ENCODE measurements at places on chromosomes 5 and 9.

GRCh38 chr5:11432116-11432515, 472.1 kb downstream of the CTNND2 start:
- no peak for DNase-seq

DNA sequence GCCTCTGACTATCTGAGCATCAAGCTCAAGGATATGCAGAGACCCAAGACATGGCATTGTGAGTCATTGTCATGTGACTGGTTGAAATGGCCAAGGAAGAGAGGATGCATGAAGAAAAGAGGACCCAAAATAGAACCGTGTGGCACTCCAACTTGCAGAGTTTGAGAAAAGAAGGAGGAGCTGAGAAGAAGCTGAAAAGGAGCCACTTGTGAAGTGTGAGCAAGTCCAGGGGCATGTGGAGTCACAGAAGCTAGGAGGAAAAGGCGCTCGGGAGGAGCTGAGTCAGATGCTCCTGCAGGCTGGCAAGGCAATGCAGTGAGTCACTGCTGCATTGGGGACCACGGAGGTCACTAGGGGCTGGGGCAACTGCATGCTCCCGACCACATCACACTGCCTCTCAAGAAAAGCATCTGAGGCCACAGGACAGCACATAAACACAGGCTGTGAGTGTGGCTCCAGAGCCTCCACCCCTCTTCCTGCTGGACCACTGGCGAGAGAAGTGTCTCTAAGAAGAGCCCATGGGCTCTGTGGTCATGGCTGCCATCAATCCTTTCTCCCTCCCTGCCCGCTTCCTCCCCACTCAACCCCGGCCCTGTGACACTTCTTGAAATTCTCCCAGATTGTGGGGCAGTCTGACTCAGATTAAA, 197.6 kb downstream of the DRD1 start:
- DNase-seq: no peak

DNA sequence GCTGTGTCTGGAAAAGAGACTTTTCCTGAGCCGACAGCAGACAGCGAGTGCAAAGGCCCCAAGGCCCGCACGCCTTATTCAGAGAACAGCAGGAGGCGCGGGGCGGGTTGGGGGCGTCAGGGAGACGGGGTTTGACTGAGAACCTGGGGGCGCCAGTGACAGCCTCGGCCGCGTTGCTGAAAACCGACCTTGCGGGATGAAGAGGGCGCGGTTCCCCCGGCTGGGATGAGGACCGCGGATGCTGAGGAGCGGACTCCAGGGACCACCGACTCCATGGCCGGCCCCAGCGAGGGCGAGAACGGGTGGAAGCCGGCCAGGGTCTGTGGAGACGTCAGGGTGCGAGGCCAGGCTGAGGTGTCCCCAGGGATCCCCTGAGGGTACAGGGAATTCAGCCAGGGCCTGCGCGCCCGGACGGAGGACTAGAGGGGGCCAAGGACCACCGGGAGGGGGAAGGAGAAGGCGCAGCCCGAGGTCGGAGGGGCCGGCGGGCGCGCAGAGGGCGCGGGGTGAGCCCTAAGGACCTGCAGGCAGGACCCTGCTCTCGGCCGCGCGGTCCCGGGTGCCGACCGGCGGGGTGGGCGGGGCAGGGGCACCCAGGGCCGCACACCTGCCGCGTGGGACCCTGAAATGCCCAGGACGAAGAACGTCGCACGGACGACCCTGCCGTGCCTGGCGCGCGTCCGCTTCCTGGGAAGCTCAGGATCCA, 837 bp upstream of the AHRR start:
- no peak for DNase-seq

DNA sequence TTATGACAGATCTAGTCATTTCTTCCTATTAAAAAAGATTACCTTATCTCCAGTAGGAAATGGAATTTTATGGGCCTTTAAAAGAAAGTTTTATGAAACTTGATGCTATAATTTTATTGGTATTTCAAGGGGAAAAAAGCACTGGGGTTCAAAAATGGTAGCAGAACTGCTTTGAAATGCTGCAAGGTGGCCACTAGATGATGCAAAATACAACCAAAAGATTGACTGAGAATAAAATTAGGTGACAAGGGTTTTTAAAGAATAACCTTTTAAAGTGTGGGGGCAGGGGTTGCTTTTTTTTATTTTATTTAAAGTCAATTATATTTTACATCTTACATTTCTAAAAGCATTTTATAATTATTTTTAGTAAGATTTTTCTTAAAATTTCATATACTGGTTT, 61.7 kb downstream of the KLF9 start:
- DNase-seq: no peak

DNA sequence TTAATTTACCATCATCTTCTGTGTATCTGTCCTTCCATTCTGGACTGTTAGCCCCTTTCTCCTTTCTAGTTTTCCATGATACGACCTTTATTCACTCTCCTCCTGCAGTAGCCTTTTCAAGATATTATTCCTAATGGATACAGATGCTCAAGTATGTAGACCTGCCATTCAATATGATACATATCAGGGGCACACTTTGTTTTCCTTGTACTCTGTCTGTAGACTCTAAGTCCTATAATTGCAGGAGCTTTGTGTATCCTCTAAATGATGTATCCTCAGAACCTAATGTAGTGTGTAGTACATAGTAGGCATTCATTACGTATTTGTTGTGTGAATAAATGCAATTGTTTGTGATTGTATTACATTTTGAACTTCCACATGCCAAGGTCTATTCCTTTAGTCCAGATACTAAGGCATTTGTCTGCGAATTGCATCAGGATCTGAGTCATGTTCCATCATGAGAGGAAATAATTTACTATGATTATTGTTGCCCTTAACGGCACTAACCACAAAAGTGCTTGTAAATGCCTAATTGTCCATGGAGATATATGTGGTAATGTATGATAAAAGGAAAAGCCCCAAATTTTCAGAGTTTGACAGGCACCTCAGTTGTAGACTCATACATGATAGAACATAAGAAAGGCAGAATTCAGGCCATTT, 57.1 kb upstream of the IZUMO3 start:
- DNase-seq: no peak

- peak; percentile 76 for DNase-seq
These were observed 12.5 kb downstream of the OR2S2 start for GRCh38 chr9:35945341-35946018.

GRCh38 chr5:176888865-176889165, 10.3 kb downstream of the HK3 start:
- no peak for DNase-seq

GRCh38 chr9:134229466-134230091, 65.2 kb upstream of the RNU6ATAC start:
- no peak for DNase-seq

- no peak for DNase-seq
These were observed 270.6 kb downstream of the MLLT3 start for GRCh38 chr9:20351715-20352114.

- DNase-seq: no peak
These were observed 11.5 kb upstream of the SLC25A48 start for GRCh38 chr5:135822959-135823358.

- no peak for DNase-seq
These were observed 8.6 kb upstream of the ZNF169 start for GRCh38 chr9:94250456-94250855.

DNA sequence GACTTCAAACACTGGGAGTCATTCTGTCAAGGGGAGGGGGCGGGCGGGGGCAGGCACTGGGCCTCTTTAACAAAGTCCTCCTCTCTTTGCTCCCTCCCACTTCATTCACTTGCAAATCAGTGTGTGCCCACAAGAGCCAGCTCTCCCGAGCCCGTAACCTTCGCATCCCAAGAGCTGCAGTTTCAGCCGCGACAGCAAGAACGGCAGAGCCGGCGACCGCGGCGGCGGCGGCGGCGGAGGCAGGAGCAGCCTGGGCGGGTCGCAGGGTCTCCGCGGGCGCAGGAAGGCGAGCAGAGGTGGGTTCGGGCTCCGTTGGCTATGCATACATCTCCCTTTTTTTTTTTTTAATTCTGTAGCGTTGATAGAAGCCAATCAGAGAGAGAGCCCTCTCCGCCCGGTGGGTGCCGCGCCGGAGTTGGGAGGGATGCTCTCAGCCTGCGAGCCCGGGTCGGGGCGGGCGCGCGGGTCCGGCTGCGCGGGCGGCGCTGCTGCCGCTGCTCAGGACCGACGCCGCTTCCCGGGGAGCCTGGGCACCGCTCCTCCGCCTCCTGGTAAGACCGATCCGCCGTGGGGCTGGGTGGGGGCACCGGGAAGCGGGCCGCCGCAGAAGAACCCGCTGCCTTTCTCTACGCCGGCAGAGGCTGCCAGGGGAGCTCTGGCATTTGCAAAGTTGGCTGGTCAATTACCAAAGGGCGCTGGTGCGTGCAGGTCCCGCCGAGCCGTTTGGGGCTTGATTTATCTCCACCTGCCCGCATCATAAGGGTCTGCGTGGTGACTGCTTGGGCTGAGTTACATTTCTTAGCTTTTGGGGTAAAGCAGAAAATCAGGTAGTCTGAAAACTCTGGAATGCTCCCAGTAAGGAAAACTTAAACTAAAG, at the start of gene CDH6:
Gene CDH6 (plus strand): TSS at position 96 of the 877 bp plus-strand sequence. CDS start 73,788 bp downstream, outside the sequence.
- no peak for DNase-seq

DNA sequence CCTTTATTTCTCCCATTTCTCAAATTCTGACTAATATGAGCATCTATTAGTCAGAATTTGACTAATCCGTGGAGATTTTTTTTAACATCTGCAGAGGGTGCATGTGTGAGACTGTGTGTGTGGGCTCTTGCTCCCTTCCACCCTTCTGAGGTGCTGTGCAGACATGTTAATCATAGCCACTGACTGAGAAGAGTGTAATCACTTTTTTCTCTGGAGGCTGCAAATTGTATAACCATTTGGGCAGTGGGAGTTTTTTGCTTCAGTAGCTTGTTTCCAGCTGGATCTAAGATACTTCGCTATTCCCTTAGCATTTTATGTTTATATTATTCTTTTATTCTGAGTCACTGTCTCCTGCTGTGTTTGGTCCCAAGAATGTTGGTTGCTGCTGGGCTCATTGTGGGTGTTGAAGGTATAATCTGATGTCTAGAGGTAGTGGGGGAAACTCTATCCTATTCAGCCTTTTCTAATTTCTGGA, 66.2 kb downstream of the ARHGEF28 start:
- DNase-seq: no peak

GRCh38 chr5:180343831-180344695, 9.1 kb downstream of the GFPT2 start:
- no peak for DNase-seq

- no peak for DNase-seq
These were observed 73.9 kb downstream of the GABBR2 start for GRCh38 chr9:98634685-98635336.

GRCh38 chr5:88269222-88269771, 652 bp upstream of the TMEM161B start:
- peak; percentile 11 for DNase-seq

- DNase-seq: no peak
These were observed 62.5 kb downstream of the COL23A1 start for GRCh38 chr5:178527458-178528307.

DNA sequence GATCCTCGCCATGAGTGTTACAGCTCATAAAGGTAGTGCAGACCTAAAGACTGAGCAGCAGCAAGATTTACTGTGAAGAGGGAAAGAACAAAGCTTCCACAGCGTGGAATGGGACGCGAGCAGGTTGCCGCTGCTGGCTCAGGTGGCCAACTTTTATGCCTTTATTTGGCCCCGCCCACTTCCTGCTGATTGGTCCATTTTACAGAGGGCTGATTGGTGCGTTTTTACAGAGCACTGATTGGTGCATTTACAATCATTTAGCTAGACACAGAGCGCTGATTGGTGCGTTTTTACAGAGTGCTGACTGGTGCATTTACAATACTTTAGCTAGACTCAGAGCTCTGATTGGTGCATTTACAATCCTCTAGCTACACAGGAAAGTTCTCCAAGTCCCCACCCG, 13.9 kb downstream of the PLK2 start:
- DNase-seq: no peak

GRCh38 chr5:6143523-6143922, 234.8 kb downstream of the MED10 start:
- DNase-seq: no peak

- no peak for DNase-seq
These were observed 180.0 kb upstream of the OTULINL start for GRCh38 chr5:14401639-14402038.

DNA sequence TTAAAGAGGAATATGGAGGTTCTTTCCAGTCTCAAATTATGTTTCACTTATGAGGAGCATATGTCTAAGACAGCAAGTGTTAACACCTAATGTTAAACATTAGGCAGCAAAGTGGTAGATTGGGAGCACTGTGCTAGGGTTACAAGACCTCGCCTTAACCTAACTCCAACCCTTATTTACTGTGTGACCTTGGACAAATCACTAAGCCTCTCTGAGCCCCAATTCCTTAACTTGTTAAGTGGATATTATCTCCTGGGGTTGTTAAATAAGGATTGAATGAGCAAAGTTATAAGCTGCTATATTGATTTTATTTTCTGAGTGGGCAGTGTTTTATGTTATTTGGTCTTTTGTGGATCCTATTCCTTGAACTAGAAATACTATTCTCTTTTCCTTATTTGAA, 38.3 kb downstream of the TMEFF1 start:
- no peak for DNase-seq

DNA sequence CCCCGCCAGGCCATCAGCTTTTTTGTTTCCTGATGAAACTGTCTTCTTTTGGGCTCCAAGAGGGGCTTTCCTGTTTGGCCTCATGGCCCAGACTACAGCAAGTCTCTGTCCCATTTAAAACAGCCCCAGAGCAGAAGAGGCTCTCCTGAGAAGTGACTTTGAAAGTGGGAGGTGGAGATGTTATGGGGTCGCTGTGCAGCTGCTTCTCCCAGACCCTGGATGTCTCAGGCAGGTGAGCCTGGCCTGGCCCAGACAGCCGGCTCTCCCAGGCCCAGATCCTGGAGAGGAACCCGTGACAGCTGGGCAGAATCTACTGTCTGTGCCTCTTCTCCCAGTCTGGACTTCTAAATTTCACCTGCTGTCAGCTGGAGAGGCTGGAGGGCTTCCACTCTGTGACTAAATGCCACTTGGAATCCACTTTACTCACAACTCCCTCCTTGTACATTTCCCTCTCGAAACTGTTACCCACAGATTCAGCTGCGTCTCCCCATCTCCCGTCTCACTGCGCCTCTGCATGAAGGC, 20.6 kb downstream of the FAM78A start:
- no peak for DNase-seq

- DNase-seq: no peak
These were observed 40.0 kb upstream of the SLC44A1 start for GRCh38 chr9:105204416-105204815.

DNA sequence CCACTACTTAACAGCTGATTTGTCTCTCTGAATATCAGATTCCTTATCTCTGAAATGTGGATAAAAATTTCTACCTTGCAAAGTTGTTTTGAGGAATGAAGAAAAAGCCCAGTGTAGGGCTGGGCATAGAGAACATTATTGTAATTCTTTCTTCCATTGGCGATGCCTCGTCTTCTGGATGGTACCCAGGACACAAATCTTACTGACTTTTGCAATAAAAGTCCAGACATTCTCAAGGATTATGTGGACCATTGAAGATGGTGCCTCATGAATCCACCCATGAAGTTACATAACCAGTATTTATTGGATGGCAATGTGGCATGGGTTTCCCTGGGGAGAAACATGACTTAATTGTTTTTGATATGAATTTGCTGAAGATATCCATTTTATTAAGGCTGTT, 33.1 kb downstream of the NNT start:
- DNase-seq: no peak

DNA sequence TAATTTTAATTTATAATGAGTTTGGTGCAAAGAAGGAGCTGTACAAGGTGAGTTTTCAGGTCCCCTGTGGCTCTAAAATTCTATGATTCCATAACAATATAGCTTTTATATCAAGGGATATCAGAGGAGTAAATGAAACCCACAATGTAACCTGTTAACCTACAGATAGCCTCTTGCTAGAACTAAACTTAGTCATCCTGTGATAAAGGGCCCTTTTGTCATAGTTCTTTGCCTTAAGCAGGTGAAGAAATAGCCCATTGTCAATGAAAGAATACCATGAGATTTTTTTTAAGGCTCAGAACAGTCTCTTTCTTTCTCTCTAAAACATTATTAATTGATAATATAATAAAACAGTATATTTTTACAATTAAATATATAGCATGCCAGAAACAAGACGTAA, 127.8 kb downstream of the NFIB start:
- DNase-seq: no peak
